ENCODE measurements at places on chromosomes 4 and X.

DNA sequence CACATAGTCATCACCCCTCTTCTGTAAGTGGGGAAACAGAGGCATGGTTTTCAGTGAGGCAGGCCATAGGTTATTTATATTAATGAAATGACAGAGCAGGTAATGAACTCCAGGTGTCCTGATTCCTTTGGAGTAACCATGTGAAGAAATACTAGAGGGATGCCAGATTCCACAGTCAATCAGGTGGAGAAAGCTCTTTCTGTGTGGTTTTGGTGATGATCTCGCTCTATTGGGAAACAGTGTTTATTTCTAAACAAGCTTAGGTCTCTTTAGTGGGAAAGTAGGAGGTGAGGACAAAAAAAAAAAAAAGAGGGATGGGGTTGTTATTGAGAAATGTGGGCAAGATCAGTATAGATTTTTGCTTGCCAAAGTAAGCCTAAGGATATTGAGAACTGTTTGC lies 12.2 kb downstream of the DOCK11 start:
- DNase-seq = no peak

- no peak for DNase-seq
These were observed 165.0 kb downstream of the AMELX start for GRCh38 chrX:11458170-11458569.

DNA sequence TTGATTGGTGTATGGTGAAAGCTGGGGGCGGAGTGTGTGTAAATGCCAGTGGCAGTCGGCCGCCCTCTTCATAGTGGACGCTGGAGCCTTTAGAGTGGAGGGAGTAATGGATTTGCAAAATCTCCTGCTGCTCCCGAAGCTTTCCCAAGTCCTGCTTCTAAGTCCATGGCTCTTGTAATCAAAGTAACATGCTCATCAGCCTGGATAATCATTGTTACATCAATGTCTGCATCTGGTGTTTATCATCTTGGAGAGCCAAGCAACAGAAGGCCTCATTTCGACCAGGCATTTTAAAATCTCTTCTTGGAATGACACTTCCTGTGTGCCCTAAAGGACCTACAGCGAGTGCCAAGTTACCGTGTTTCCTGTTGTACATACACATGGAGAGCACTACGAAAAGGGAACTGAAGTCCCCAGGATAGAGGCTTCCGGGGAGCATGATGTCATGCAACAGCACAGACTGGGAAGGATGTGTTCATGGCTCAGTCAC lies 32.2 kb downstream of the UNC5C start:
- DNase-seq = no peak

- DNase-seq = no peak
These were observed 97.1 kb downstream of the MRPL1 start for GRCh38 chr4:77959566-77960338.

GRCh38 chr4:139278485-139278884 lies 1.5 kb downstream of the MGARP start:
- DNase-seq = no peak

DNA sequence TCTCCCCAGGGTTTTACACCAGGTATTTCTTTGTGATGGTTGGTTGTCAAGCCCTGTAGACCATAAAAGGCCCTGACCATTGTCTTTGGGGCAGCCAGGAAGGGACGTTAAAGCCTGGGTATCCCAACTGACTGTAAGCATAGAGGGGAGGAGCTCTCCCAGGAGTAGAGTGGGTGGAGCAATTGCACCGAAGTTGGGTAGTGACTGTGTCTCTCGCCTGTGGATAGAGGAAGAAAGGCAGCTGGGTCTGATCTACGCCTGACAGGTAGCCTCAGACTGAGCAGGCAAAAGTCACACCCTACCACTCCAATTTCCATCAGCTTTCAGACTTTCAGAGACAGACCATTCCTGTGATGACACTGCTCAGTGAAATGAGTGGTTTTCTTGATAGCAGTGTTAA lies 123.3 kb downstream of the KLHL8 start:
- no peak for DNase-seq

DNA sequence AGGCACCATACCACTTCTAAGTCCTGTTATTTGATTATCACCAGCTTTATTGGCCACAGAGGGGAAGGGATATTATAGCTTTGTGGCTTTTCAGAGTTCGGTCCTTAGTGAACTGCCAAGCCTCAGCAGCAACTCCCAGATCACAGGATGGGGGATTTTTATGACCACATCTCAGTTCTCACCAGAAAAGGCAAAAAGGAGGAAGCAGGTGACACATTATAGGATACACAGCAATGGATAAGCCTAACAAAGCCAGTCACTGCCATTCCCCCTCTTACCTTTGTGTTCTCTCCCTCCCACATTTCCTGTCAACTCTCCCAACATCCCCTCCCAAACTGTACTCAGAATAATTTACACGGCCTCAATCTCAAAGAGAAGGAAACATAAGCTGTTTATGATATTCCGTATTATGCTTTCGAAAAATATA lies 142.8 kb downstream of the MGST2 start:
- no peak for DNase-seq

- no peak for DNase-seq
These were observed 62.2 kb upstream of the GPM6A start for GRCh38 chr4:175874306-175874705.

DNA sequence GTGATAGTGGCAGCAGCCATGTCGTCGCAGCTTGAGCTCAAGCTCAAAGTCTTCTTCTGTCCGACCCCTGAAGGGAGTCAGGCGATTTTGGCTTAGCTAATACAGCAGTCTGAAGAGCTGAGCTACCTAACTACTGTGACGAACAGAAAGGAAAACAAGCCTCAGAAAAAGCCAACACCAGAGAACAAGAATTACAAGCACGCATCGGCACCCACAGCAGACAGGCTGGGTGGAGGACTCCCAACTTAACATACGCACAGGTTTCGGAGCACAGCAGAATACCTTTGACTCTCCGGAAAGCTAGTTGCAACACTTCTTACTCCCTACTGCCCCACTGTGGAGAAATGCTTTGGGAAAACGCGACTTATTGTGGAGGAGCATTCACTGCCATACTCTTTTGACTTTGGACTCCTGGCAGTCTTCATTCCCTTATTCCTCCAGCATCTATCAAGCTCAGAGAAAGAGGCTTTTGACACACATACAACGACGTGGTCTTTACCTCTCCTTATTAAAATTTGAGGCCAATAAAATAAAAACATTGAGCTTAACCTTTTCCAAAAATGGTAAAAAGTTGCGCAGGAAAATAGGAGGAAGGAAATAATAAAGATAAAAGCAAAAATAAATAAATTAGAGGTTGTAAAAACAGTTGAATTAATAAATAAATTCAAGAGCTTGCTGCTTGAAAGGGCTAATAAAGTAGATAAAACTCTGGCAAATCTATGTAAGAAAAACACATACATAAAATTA lies 41.3 kb upstream of the GPC3 start:
- no peak for DNase-seq

GRCh38 chrX:138777230-138777629 lies 65.7 kb upstream of the FGF13 start:
- no peak for DNase-seq

- no peak for DNase-seq
These were observed 16.3 kb upstream of the MBNL3 start for GRCh38 chrX:132505116-132505515.

- DNase-seq = no peak
These were observed 23.8 kb downstream of the SHROOM3 start for GRCh38 chr4:76458825-76459224.

- no peak for DNase-seq
These were observed 249.7 kb downstream of the RAPGEF2 start for GRCh38 chr4:159352609-159353008.

- DNase-seq = no peak
These were observed 8.9 kb downstream of the TMEM33 start for GRCh38 chr4:41944089-41944488.

GRCh38 chr4:92231511-92231910 lies 72.3 kb upstream of the GRID2 start:
- DNase-seq = no peak

GRCh38 chr4:48905363-48906015 lies 1.1 kb downstream of the OCIAD2 start:
- DNase-seq = no peak

DNA sequence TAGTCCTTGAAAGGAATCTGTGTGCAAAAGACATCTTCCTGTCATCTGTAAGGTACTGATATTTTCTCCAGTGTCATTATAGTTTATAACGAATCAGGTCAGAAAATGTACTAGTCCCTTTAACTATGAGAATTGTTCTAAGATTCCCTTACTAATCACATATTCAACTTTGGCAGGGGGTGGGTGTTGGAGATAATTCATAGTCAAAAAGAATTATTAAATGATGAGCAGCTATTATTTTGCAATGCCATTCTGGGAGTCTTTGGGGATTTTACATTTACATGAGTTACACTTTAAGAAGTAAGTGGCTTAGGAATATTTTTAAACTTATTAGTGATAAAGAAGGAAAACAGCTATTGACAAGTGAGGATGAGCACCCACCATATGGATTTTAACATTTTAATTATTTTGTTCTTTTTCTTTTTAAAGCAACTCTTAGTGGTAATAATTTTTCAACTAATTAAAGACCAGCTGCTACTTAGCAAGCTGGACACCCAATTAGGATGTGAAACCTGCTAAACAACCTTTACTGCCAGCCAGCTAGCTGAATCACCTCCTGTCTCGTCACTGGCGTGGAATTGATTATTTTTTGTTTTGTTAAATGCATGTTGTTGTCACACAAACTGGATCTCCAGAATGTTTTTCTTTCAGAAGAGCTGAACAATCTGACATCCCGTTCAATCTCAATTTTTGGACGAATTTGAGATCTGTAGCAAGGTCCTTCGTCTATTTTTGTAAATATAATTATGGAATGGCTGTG lies 219.2 kb downstream of the ARAP2 start:
- DNase-seq = no peak

GRCh38 chr4:47643845-47644244 lies 158.8 kb downstream of the ATP10D start:
- DNase-seq = no peak

DNA sequence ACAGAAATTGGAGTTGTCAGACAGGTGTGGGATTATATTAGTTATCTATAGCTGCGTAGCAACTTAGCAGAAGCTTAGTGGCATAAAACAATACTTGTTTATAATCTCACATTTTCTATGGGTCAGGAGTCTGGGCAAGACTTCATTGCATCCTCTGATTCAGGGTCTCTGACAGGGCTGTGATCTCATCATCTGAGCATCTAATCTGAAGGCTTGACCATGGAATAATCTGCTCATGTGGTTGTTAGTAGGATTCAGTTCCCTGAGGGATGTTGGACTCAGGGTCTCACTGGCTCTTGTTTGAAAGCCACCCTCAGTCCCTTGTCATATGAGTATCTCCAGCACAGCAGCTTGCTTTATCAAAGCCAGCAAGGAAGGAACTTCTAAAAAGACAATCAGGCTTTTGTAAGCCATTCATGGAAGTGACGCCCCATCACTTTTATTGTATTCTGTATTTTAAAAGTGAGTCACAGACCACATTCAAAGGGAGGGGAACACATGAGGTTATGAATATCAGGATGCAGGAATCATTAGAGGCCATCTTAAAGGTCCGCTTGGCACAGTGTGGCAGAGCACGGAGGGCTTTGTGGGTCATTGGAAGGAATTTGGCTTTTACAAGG lies 37.2 kb upstream of the FAM9B start:
- DNase-seq = no peak

DNA sequence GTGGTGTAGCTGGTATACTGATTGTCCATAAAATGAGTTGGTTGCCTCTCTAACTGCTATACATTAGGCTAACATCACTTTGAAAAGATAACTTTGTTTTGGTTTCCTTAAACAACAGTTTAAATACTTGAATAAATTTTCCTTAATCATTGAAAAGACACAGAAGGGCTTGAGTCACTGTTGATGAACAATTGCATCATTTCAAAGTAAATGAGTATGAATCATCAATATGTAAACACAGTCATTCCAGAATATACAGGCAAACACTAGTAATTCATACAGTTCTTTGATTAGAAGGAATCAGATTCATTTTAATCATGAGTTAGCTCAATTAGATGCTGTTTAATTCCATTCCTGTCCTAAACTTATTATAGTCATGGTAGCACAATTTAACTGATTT lies 160.6 kb downstream of the AFF2 start:
- DNase-seq = no peak

GRCh38 chr4:69601065-69601464 lies 38.4 kb downstream of the UGT2A2 start:
- no peak for DNase-seq

- DNase-seq = no peak
These were observed 514.7 kb downstream of the CENPC start for GRCh38 chr4:67030636-67031035.

GRCh38 chr4:119231491-119231890 lies 19.0 kb downstream of the USP53 start:
- DNase-seq = no peak

DNA sequence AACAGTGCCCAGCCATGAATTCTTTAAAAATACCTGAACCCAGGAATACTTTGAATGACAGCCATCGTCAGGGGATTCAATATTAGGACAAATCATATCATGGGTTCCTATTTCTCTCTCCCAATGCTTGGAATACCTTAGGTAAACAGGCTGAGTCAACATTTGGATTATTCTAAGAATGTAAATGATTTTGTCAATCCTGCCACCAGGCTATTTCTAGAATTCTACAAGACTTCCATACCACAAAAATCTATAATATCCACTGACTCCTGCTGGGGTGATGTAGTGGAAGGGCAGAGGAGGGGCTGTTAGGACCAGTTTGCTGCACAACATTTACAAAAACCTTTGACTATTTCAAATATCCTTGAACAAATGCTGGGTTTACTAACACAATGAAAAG lies 65.2 kb downstream of the IGFBP7 start:
- DNase-seq = no peak

GRCh38 chr4:144449611-144450010 lies 196.3 kb upstream of the HHIP start:
- no peak for DNase-seq

- DNase-seq = no peak
These were observed 68.2 kb downstream of the FAM193A start for GRCh38 chr4:2604614-2605013.

DNA sequence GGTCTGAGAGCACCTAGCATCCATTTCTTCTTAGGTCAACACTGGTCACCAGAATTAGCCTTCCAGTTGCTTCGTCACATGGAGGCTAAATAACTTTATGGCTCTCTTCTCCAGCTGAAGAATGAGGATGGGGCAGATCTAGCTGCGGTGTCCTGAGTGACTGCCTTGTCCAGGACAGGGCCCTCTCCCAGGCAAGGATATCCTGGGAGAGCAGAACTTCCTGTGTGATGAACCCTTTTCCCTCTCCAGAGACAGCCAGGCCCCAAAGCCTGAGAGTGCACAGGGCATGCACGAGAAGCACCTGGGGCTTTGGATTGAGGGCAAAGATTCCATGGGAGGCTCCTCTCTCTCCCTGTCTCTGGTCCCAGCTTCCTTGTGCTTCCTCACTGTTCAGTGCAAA lies 108.2 kb upstream of the MAMLD1 start:
- DNase-seq = peak; percentile 87

Data from vagina (tissue), 2 donors.